ENCODE measurements at places on chromosomes 3 and 15. TPM values are rescaled to one million over a fixed set of nuclear protein-coding genes. Genes with fewer than 3 reads are reported as not detected.

NEK11 gene
- total RNA-seq, result 13.2 TPM

SMCO1 gene
- 0.28 TPM for total RNA-seq

DZIP3 gene
- total RNA-seq, result 18.5 TPM

PLXNA1 gene
- total RNA-seq, result 37.5 TPM

SLC28A2 gene
- 0.18 TPM for total RNA-seq

PCOLCE2 gene
- 1.0 TPM for total RNA-seq

ALS2CL gene
- total RNA-seq, result 2.1 TPM

ILDR1 gene
- not detected for total RNA-seq

CCDC54 gene
- 9.2 TPM for total RNA-seq

CCNB2 gene
- 94.9 TPM for total RNA-seq

CCDC39 gene
- not detected for total RNA-seq

IL12A gene
- 0.70 TPM for total RNA-seq

IGSF11 gene
- total RNA-seq, result 2.2 TPM

STRIT1 gene
- total RNA-seq, result not detected

CISH gene
- total RNA-seq, result 1.3 TPM

CSK gene
- 20.3 TPM for total RNA-seq

ADAMTS9 gene
- total RNA-seq, result 9.7 TPM

ANKRD34C gene
- 0.24 TPM for total RNA-seq

PLA2G4E gene
- 0.10 TPM for total RNA-seq

C3orf85 gene
- not detected for total RNA-seq

DNA sequence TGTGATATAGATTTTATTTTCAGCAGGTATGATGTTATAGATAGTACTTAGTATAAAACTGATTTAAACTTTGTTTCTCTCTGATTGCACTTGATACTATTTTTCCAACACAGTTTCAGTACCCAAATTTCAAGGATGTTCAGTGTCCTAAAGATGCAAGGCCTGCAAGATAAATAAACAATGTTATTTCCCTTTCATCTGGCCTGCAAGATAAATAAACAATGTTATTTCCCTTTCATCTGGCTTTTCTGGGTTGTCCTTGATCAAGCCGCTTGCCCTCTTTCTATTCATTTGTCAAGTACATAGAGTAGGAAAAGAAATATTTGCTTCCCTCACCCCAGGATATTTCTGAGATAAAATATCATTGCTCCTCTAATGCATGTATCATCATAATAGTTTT is 571.0 kb downstream of the FGF12 start:
- no peak for ATAC-seq

GRCh38 chr3:13079051-13079450 is 5.8 kb upstream of the IQSEC1 start:
- peak; percentile 82 for ATAC-seq

GRCh38 chr3:3516996-3517395 is 282.2 kb upstream of the LRRN1 start:
- no peak for ATAC-seq

DNA sequence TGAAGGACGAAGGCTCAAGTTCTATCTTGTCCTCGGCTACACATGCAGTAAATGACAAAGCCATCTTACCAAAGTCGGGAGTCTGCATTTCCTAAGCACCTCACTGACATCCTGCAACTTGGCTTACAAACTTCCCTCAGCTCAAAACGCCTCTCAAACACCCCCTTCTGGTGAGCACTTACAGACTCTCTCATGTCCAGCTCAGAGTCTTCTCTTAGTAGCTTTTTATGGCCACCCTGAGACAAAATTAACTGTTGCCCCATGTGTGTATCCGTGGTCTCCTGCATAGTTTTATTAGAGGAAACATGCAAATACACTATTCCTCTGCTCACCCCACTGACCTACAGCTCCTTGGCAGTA is 819.7 kb downstream of the FHIT start:
- no peak for ATAC-seq

DNA sequence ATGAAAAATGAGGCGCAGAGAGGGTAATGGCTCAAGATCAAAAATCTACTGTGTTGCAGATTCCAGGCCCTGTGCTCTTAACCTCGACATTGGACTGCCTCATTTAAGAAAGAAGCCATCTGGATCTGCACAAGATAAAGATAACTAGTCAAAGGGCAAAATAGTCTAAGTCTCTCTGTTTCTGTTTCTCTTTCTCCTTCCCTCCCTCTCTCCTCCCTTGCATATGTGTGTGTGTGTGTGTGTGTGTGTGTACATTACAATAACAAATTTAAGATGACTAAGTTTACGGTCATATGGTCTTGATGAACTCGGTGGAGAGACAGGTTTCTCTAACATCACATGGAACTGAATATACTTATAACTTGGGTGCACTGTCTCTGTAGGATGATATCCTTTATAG is 69.2 kb downstream of the MEIS2 start:
- peak; percentile 13 for ATAC-seq

DNA sequence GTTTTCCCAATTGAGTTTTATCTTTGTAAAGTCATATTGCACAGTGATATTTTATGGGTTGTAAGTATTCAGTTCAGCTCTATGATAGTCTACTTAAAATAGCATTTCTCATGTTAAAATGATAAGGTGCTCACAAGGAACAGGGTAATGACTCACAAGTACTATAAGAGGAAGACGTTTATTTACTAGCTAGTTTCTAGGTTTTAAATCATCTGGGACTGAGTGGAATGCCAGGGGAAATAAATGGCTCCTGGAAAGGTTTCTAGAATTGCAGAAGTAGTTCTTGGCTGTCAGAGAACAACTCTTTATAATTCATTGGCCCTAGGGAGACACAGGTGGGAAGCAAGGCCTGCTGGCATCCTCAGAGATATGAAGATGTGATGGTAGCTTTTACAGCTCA is 112.8 kb downstream of the CHDH start:
- ATAC-seq, result no peak

DNA sequence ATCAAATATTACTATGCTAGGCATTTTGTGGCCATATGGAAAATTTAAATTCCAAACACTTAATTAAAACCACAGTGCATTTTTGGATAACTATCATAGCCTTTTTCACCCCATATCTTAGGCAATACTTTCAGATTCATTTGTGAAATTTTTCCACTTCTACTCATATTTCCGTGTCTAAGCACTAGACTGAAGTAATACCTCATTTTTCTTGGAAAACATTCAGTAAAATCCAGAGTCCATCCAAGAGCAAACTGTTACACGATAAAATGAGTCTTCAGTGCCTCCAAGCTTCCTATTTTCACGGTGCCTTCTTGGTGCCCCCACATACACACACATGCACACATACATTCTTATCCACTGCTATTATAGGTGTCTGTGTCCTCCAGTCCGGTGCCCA is 845.9 kb downstream of the TBL1XR1 start:
- ATAC-seq, result no peak

GRCh38 chr3:32460031-32460749 is 42.5 kb downstream of the CMTM6 start:
- ATAC-seq, result peak; percentile 85

- ATAC-seq, result no peak
Measured at GRCh38 chr3:44179246-44179645, 62.4 kb upstream of the TOPAZ1 start.

DNA sequence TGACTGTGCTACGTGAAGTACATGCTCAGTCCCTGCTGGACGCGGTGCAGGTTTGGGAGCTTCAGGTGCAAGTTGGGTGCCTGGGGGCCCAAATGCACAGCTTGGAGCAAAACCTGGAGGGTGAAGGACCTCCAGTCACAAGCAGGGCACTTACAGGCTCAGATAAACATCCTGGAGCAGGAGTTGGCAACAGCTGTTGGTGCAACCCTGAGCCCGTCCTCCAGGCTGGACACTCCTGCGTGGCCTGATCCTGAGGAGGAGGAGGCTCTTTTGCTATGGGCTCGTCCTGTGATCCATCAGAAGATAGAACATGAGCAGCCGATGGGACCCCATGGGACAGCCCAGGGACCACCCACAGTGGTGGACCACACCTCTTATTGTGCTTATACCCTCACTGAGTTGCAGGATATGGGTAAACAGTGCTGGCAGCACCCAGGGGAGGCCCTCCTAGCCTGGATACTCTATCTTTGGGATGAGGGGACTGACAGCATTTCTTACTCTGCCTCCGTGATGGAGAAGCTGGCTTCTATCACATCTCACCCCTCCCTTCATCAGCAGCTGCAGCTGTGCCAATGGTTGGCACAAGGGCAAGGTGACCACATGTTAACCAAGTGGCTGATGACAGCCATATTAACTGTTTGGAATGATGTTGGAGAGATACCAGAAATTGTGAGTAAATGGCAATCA is 301.6 kb downstream of the ZPLD1 start:
- ATAC-seq, result no peak

GRCh38 chr3:16912400-16913263 is 27.9 kb downstream of the PLCL2 start:
- ATAC-seq, result no peak

- ATAC-seq, result no peak
Measured at GRCh38 chr3:146493221-146493620, 23.9 kb upstream of the PLSCR2 start.

- no peak for ATAC-seq
Measured at GRCh38 chr15:58267051-58267450, 128.9 kb downstream of the AQP9 start.

DNA sequence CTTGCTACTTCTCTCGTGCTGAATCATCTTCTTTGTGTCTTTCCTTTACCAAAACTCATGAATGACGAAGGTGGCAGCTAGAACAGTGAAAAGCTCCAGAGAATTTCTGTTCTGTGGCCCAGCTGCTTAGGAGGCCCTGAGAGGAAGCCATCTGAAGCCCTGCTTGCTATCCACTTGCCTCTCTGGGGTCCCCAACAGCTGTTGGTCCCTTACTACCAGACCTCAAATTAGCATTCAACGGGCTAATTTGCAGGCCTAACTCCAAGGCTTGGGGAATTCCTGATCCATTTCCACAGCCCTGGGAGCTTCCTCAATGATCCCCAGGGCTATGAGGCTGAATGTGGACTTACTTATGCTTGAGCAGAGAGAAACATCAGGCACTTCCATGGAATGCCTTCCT is 37.5 kb upstream of the FSTL1 start:
- ATAC-seq, result no peak

GRCh38 chr15:34753236-34753894 is 1.4 kb downstream of the GJD2 start:
- peak; percentile 17 for ATAC-seq

- no peak for ATAC-seq
Measured at GRCh38 chr15:57160823-57161560, 215.3 kb upstream of the CGNL1 start.

- no peak for ATAC-seq
Measured at GRCh38 chr3:12347301-12347700, 58.4 kb downstream of the PPARG start.

- no peak for ATAC-seq
Measured at GRCh38 chr15:66221126-66221525, 32.4 kb downstream of the MEGF11 start.

DNA sequence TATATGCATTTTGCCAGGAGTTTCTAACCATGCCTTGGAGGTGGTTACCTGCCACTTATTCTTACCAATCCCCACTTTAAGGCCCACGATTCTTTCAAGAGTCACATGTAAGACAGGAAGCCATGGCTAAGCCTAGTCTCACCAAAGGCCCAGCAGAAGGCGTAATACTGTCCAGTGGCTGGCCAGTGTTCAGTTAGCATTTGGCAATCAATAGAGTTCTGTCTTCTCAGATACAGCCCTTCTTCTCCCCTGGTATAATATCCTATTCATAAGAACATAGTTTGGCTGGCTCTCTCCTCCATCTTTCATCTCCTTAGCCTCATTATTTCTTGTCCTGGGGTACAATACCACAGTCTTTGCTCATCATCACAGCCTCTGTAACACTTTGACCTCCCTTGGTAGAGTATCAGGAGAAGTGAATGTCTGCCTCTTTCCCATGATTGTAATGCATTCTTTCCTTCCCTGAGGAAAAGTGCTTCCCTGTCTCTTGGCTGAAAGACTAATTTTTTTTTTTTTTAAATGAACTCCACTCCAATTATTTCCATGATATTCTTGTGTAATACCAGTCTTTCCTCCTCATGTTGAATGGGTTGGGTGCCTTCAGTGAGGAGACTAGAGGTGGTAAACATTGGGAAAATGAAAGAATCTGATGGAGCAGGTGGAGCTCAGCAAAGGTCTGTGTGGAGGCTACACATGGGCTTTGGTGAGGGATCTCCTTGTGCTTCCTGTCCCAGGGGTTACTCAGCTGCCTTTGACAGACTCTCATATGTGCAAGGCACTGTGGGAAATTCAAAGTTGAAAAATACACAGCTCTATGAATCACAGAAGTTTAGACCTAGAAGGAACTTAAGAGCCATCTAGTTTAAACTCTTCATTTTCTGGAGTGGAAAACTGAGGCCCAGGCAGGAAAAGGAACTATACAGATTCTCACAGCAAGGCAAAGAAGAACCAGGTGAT is 218.2 kb downstream of the P3H2 start:
- no peak for ATAC-seq

DNA sequence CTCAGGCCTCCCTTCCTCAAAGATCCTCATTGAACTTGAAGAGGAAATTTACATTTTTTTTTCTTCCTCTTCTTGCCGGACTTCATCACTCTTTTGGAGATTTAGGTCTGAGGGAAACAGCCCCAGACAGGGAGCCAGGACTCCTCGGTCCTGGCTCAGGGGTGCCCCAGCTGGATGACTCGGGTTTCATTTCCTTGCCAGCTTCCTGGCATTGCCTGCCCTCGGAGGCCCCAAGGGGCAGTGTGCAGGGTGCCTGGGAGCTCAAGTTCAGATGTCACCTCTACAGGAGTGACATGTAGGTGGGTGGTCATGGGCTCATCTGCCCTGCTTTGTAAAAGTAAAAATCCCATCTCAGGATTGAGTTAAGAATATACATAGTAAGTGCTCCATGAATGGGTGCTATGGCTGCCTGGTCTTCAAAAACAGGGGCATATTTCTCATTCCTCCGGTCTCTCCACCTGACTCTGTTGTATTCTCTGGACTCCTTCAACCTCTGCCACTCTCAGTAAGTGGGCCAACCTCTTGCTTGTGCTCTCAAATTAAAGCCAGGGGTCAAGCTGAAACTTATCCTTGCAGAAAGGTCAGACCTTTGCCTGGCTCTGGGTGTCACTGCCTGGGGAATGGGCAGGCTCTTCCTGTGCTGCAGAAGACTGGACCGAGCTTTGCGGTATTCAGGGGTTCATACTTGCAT is 51.8 kb downstream of the SMAD6 start:
- no peak for ATAC-seq

DNA sequence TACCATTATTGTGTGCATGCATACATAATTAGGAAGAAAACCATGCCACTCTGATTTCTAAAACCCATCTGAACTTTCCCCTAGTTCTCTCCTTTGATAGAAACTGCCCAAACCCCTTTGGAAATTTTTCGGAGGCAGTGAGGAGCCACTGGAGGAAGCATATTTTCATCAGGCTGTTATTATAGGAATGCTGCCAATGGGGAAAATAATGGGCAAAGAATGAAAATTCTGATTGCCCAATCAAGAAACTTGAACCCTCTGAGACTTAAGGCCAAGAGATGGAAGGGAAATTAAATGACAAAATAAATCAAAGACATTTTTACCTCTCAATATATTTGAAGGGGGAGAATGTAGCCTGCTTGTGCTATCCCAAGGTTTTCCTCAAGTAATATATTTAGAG is 376.0 kb upstream of the PDZRN3 start:
- ATAC-seq, result no peak

GRCh38 chr15:80682201-80682600 is 12.9 kb upstream of the ABHD17C start:
- ATAC-seq, result no peak

- no peak for ATAC-seq
Measured at GRCh38 chr3:155431856-155432570, 138.5 kb upstream of the STRIT1 start.
